ENCODE measurements at places on chromosomes 13 and 19.

DNA sequence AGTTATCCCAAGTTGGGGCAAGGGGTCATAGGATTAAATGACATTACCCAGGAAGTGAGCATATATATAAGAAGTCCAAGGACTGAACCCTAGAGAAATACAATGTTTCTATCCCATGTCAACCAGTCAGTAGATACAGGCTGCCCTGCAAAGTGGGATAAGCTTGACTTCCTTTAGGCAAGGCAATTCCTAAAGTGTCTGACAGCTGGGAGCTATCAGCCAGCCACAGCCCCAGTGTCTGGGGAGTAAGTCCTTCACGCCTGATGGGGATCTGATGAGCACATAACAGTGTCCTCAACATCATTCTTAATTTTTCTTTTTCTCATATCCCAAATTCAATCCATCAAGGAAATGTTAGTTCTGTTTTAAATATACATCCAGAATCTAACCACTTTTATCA is 54.1 kb downstream of the DNAJC15 start:
- DNase-seq = no peak

DNA sequence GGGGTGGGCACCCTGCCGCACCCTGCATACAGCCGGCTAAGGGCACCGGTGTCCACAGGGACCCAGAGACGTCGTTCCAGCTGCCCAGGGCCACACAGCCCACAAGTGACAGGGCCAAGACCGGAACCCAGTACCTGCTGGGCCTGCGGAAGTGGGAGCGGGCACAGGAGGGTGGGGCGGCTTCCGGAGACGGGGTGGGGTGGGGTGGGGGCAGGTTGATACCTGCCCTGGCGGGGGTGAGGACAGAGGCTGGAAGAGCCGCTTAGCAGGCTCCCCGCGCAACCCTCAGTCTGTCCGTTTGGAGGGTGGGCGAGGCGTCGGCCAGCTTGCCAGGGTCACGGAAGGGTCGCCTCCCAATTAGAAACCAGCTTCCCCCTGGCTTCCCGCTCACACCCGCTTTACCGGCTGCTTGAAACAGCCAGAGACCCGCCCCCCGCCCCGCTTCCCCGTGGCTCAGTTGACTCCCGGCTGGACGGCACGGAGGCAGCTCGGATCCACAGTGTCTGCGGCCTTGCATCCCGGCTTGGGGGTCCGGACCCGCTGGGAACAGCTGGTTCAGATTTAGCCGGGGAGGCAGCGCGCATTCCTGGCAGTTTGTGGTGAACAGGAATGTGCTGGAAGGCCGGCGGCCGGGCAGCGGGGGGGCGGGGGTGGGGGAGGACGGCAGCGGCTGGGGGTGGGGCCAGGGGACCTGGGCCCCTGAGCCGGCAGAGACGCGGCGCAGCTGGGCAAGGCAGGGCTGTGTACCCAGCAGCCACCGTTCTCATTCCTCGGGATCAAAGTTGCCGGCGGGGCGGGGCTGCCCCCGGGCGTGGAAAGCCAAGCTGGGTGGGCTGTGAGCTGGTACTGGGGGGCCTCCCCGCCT is 1.9 kb downstream of the CNN2 start:
- no peak for DNase-seq

GRCh38 chr19:2327773-2328400 is 499 bp downstream of the LSM7 start:
- no peak for DNase-seq

- no peak for DNase-seq
These were observed 69.4 kb downstream of the TSC22D1 start for GRCh38 chr13:44506719-44507118.

DNA sequence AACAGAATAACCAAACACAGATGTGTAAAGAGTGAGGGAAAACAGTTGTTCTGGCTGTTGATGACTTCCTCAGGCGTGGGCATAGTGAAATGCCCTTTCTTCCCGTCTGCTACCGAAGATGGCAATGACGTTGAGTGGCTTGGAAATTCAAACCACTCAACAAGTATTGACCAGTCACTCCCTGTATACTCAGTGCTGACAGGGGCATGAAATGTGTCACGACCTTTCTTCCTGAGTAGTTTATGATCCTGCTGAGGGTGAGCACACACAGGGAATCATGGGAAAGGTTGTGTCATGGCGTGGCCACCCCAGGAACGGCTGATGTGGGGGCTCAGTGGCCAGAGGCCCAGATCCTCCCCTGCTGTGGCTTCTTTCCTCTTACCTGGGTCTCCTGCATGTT is 87.8 kb upstream of the C1QTNF9B start:
- no peak for DNase-seq

DNA sequence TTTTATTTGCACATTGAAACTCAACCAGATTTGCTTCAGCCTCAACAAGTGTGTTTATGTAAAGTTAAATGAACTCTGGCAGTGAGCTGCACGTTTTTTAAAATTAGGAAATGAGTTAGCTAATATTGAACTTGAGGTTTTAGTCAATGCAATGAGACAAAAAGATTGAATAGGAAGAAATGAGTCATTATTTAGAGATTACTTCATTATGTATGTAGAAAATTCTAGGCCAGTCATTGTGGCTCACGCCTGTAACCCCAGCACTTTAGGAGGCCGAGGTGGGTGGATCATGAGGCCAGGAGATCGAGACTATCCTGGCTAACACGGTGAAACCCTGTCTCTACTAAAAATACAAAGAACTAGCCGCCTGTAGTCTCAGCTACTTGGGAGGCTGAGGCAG is 22.8 kb upstream of the CD70 start:
- no peak for DNase-seq

- DNase-seq = no peak
These were observed 6.0 kb downstream of the PEX11G start for GRCh38 chr19:7482584-7483439.

- DNase-seq = no peak
These were observed 39.5 kb upstream of the SERP2 start for GRCh38 chr13:44333950-44334655.

DNA sequence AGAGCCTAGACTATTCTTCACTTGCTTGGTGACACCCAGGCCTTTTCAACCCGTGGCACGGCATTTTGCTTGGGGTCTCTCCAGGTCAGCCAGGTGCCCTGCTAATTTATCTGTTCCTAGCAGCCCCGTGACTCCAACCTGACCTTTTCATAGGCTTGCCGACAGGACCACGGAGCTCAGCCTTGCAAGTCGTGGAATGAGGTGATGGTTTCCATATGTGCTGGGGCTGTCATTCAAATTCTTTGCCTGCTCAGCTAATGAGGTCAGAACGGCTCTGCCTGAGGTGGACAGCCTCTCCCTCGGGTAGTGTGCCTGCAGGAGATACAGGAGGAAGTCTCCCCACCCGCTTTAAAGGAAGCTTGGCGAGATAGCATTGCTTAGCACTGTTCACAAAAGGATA is 61.0 kb downstream of the SHISA2 start:
- no peak for DNase-seq

DNA sequence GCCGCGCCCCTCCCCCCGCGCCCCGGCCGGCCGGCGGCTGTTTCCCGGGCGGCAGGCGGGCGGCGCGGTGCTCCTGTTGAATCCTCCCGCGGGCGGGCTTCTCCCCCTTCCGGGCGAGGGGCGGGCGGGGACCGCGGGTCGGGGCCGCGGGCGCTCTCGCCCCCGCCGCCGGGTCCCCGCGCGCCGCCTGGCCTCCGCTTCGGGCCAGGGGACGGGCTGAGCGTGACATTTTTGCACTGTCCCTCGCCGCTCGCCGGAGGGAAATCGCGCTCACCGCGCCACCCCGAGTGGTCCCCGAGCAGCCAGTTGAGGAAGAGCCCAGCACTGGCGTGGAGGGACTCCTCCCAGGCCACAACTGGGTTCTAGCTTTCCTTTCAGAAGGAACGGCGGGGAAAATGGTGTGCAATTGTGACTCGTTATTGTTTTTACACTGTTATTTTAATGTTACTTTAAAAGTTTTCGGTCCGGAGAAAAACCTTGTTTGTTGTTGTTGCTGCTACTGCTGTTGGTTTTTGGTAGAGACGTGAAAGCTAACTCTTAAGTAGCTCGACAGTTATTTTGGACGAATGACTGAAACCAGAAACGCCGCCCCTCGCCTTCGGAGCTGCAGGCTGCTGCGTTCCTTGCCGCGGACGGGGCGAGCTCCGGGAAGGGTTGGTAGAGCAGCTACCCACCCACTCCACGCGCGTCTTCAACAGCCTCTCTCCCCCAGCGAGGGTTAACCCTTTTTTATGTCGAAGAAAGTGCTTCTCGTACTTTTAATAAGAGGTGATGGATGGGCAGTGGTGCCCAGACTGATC is 959 bp downstream of the PDS5B start:
- DNase-seq = no peak

DNA sequence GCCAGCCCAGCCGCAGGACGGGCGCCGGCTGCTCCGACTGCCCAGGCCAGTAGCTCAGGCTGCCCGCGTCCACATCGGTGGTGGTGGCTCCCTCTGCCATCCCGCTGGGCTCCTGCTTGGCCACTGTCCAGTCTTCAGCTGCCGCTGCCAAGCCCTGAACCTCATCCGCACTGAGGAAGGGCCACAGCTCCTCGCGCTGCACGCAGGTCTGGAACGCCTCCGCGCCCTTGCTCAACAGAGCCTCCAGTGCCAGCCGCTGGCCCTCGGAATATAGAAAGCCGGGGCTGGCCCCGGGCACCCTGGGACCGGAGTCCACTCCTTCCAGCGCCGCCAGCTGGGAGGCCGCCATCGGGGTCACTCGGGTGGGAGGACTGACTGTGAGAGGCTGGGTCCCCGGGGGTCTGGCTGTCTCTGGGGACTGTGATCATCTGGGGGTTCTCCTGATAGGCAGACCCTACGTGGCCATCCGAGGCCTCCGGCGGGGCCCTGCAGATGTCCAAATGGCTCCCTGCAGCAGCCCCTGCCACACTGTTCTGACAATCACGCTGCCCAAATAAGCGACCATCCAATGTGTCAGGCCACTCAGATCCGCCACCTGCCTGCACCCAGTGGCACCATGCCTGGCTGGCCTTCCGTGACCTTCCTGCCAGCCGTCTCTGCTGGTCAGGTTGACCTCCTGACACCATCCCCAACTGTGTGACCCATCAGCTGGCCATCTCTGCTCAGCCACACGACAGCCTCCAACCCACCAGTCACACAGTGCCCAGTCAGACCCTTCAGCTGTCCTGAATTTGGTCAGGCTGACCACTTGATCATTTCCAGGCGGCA is 1.6 kb downstream of the FAM83E start:
- DNase-seq = no peak

DNA sequence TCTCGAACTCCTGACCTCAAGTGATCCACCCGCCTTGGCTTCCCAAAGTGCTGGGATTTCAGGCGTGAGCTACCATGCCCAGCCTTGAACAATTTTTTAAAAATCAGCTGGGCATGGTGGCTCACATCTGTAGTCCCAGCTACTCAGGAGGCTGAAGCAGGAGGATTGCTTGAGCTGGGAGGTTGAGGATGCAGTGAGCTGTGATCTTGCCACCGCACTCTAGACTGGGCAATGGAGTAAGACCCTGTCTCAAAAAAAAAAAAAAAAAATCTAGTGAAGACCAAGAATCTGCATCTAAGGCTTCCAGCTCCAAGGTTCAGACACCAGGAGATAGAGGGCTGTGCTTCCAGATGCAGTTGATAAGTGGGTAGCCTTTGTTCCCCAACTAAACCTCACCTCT is 17.1 kb downstream of the DNASE2 start:
- DNase-seq = no peak

DNA sequence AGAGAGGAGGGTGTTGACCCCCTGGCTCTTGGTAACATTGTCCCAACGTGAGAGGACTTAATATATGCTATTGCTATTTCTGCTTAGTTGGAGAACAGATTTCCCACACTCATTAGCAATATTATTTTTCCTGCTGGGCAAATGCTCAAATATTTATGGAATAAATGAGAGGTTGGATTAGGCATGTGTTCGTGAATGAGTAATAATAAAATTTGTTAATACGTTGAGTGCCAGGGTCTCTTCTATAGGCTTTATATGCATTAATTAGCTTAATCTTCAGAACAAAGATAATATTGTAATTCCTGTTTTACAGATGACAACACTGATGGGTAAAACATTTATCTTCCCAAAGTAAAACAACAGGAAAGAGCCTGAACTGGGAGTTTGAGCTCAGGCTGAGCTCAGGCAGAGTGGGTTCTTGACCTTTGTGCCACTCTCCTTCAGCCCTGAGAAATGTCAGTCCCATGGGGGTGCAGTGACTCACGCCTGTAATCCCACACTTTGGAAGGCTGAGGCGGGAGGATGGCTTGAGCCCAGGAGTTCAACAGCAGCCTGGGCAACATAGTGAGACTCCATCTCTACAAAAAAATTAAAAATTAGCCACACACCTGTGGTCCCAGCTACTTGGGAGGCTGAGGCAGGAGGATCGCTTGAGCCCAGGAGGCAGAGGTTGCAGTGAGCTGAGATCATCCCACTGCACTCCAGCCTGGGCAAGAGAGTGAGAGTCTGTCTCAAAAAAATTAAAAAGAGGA is 1.2 kb downstream of the ZNF233 start:
- DNase-seq = no peak

- DNase-seq = no peak
These were observed 266.8 kb downstream of the KCNRG start for GRCh38 chr13:50282016-50282415.

- no peak for DNase-seq
These were observed 43.8 kb upstream of the GRTP1 start for GRCh38 chr13:113407531-113408393.

GRCh38 chr13:68850160-68850559 is 1257.5 kb upstream of the ATXN8OS start:
- no peak for DNase-seq

DNA sequence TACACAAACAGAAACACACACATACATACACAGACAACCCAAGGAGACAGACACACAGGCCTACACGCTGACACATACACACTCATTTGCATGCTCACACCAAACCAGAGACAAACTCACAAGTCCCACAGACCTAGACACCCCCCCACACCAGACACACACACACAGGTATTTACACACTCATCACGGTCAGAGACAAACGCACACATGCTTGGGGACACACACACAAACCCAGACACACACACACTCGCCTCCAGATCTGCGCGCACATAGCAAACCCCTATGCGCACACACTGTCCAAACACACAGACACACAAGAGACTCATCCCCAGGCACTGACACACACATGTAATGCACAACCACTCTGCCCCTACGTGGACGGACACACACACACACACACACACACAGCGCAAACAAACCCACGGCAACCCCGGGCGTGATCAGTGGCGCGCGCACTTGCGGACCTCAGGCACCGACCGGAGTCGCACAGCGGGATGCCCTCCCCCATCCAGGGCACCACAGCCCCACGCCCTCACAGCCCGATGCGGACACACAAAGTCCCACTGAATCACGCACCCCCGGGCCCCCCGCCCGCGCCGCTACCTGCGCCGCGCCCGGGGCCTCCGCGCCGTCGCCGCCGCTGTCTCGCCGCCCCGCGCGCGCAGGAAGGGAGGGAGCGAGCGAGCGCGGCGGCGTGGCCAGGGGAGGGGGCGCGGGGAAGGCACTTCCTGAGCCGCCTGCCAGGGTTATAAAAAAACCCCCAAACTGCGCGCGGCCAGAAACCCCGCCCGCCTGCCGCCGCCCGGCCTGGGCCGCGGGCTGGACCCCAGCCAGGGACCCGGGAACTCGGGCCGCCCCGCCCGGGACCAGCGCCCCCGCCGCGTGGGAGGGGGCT is at the start of gene ADAMTS10:
TSS of gene ADAMTS10 (minus strand) at position 675 of the 895 bp plus-strand sequence. CDS start 5,005 bp downstream, outside the sequence.
- no peak for DNase-seq

GRCh38 chr19:18046059-18046718 is 38.2 kb downstream of the ARRDC2 start:
- DNase-seq = no peak
